Activated naive CD4-positive, alpha-beta T cell treated with anti-CD3 and anti-CD28 coated beads for 36 hours (primary cell): ENCODE measurements at places on chromosomes 2 and 18. TPM values are rescaled to one million over a fixed set of nuclear protein-coding genes. Genes with fewer than 3 reads are reported as not detected.

The HOXD9 gene
- not detected for total RNA-seq

The PLCD4 gene
- 0.49 TPM for total RNA-seq

The KLHL14 gene
- not detected for total RNA-seq

The TDRD15 gene
- not detected for total RNA-seq

The LIMS1 gene
- total RNA-seq: 47.1 TPM

The ABHD1 gene
- 0.17 TPM for total RNA-seq

DNA sequence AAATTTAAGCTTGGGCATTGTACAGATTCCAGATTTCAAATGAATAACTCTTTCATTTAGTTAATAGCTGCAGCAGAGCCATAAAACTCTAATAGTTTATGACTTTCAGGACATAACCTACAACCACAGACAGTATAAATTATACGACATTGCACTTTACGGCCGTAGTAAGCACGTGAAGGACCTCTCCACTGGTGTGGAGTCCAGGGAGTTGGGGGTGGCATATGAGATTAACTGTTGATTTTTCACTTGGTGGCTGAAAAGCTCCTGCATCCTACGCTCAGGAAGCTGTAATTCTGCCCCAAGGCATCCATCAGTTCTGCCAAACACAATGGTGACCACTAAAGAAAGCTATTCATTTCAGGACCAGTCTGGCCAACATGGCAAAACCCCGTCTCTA is 376.2 kb downstream of the SOX11 start:
- no peak overlapping the region for H3K4me3 ChIP-seq
- H3K27ac ChIP-seq: no peak overlapping the region
- no peak for DNase-seq
- no peaks in the 10 kb centered on the region for H3K27me3 ChIP-seq
- no peaks in the 10 kb centered on the region for H3K4me1 ChIP-seq

DNA sequence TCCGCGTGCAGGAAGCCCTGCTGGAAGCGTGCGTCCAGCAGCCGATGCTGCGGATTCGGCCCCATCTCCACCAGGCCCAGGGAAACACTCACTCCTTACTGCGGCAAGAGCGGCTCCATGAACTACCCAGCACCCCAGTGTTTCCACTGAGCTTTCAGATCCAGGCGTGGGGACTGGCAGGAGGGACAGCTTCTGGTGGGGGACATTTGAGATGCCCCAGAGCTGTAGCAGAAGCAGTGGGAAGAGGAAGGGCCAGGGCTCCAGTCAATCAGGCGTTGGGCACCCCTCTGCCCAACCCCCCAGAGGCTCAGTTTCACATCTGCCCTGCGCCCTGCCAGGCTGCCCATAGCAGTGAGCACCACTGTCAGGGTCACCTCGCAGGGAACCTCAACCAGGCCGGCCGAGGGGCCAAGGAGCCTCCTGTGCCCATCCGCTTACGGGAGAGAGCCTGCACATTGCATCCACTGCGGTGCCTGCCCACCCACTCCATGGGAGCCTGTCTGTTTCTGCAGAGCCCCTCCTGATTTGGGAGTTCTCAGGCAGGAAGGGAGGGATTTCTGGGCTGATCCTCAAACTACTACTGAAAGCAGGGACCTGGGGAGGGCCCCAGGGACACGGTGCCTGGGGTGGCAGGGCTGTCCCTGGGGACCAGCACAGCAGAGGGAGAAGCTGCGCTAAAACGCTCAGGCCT is 4.6 kb downstream of the AGXT start:
- DNase-seq: no peak
- H3K4me1 ChIP-seq: no peaks in the 10 kb centered on the region

DNA sequence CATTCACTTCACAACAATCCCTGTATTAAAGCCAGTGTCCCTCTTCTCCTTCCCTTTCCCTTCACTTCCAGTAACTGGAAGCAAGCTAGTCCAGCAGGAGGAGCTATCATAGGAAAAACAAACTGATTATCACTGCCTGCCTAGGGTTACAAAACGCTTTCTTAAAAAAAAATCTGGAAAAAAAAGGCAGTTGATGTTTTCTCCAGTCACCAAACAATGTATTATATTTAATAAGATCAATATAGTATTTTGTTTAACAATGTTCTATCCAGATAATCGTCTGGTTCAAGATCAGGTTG is 78.8 kb upstream of the ITGB6 start:
- H3K4me3 ChIP-seq: no peak overlapping the region
- H3K4me1 ChIP-seq: peaks cover 27% of the 10 kb centered on the region
- DNase-seq: no peak
- H3K27me3 ChIP-seq: no peaks in the 10 kb centered on the region
- no peak overlapping the region for H3K27ac ChIP-seq

DNA sequence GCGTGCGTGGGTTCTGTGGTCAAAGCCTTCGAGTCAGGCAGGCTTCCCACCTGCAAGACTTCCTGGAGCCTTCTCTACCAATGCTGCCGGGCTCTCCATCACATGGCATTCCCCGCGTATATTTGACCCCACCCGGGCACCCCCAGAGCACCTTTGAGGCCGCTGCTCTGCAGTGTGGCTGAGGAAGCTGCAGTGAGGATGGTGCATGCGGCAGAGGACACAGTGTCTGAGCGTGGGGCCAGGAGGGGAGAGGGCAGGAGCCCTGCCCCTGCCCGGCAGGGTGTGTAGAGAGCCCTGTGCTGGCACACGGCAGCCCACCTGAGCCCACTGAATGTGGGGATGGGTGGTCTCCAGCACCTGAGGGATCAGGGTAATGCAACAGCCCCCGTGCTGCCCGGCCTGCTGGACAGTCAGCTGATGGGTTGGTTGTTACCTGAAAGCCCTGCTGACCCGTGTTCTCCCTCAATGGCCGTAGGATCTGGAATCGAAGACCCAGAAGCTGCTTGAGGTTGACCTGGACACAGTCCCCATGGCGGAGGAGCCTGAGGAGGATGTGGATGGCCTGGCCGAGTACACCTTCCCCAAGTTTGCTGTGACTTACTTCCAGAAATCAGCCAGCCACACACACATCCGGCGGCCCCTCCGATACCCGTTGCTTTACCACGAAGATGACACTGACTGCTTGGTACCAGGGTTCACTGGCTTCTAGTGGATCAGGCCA is 36.8 kb upstream of the GPR17 start:
- peaks cover 6% of the 10 kb centered on the region for H3K4me1 ChIP-seq
- DNase-seq: peak; percentile 3
- no peaks in the 10 kb centered on the region for H3K36me3 ChIP-seq
- H3K27ac ChIP-seq: no peak overlapping the region
- no peak overlapping the region for H3K4me3 ChIP-seq

GRCh38 chr2:6531304-6531703 is 334.4 kb downstream of the CMPK2 start:
- no peak for DNase-seq
- no peak overlapping the region for H3K27ac ChIP-seq
- peaks cover 8% of the 10 kb centered on the region for H3K27me3 ChIP-seq
- no peaks in the 10 kb centered on the region for H3K36me3 ChIP-seq

DNA sequence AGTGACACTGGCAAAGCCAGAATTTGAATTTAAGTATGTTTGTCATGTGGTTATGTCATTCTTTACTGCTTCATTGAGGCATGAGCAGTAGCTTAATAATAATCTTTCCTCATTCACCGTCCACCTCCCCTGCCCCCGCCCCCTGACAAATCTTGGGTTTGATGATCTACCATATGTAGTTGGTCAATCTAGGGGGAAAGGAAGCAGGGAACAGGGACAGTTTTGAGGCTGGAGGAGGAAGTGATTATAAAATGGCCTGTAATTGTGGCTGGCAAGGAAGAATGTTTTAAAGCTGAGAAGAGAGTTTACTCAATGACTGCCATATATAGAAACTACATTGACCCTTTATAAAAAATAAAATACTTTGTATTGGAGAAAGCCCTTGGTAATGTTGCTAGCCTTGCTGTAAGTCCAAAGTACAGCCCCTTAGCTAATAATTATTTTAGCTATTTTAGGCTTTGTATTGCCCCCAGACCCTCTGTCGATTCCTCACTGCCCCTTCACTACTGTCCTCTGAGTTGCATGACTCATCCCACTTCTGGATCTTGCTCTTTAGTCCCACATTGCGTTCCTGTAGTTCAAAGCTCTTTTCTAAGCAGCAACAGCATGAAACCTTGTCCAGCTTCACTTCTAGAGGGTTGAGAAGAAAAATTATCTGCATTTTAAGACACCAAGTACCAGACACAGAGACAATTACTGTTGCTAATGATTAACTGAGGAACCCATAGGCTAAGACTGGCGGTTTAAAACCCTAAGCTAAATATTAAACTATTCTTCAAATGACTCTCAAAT is 38.4 kb downstream of the PELI1 start:
- H3K36me3 ChIP-seq: peaks cover 26% of the 10 kb centered on the region
- no peak overlapping the region for H3K4me3 ChIP-seq
- H3K27me3 ChIP-seq: no peaks in the 10 kb centered on the region
- peaks cover 76% of the 10 kb centered on the region for H3K4me1 ChIP-seq

GRCh38 chr2:78876316-78876688 is 149.2 kb upstream of the REG3G start:
- no peak overlapping the region for H3K27ac ChIP-seq
- H3K4me1 ChIP-seq: no peaks in the 10 kb centered on the region
- H3K4me3 ChIP-seq: no peak overlapping the region
- no peaks in the 10 kb centered on the region for H3K36me3 ChIP-seq

GRCh38 chr18:42480441-42480840 is 525.4 kb downstream of the PIK3C3 start:
- H3K36me3 ChIP-seq: no peaks in the 10 kb centered on the region
- H3K4me3 ChIP-seq: no peak overlapping the region
- no peak for DNase-seq
- H3K27ac ChIP-seq: no peak overlapping the region
- no peaks in the 10 kb centered on the region for H3K4me1 ChIP-seq
- no peaks in the 10 kb centered on the region for H3K27me3 ChIP-seq

DNA sequence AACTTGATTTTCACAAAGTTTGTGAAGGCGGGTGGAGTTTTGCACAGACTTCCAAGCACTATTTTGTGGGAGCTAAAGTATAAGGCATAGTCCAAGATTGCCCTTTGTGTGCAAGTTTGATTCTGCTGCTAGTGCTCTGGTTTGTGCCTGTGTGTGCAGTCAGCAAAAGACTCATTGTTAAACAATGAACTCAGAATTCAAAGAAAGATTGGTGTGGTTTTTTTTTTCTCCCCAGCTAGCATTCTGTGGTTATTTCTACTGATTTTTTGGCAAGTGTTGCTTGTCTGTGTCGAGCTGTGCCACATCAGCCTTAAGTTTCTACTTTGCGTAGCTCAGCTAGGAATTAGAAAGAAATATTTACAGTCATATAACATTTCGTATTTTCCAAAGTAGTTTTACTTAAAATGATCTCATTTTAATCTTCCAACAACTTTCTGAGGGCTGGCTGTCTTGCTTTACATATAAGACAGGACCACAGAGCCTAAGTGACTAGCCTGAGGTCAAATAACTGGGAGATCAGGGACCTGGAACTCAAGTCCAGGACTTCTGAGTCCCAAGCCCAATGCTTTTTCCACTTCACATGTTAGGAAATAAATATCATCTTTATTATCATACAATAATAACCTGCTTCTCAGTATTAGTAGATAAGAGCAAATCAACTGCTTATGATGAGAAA is 69.8 kb downstream of the BABAM2 start:
- no peaks in the 10 kb centered on the region for H3K27me3 ChIP-seq
- H3K4me1 ChIP-seq: peaks cover 58% of the 10 kb centered on the region
- H3K27ac ChIP-seq: no peak overlapping the region
- peak; percentile 13 for DNase-seq

DNA sequence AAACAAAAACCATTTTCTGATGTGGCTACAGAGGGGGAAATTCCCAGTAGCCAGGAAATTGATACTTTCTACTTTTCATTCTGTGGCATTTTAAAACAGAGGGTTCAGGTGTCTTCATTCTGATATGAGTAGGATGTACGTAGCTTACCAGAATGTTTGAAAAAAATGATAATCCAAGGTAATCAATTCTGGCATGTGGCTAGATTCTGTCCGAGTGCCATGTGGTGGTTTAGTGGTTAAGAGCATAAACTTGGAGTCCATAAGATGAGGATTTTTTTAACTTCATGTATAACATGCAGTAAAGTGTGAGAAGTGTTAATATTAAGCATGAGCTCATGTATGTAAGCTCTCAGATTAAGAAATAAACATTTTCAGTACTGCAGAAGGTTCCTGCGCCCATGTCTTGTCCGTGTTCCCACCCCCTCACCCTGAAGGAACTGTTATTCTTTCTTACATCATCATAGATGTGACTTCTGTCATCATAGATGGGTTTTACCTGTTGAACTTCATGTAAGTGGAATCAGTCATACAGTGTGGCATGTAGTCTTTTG is 4.5 kb downstream of the B3GNT2 start:
- no peaks in the 10 kb centered on the region for H3K27me3 ChIP-seq
- peaks cover 62% of the 10 kb centered on the region for H3K4me1 ChIP-seq
- peak; percentile 52 for DNase-seq
- peaks cover 19% of the 10 kb centered on the region for H3K36me3 ChIP-seq

- DNase-seq: no peak
- H3K27me3 ChIP-seq: no peaks in the 10 kb centered on the region
- peaks cover 5% of the 10 kb centered on the region for H3K4me1 ChIP-seq
These were observed 36.7 kb downstream of the LDLRAD4 start for GRCh38 chr18:13254971-13255927.
